ENCODE measurements at places on chromosomes 6 and 20.
A peak's percentile ranks its signal among the peaks of the same experiment; 100 is the strongest.

GRCh38 chr6:97092673-97093305 is 168.3 kb downstream of the KLHL32 start:
- DNase-seq, result no peak

DNA sequence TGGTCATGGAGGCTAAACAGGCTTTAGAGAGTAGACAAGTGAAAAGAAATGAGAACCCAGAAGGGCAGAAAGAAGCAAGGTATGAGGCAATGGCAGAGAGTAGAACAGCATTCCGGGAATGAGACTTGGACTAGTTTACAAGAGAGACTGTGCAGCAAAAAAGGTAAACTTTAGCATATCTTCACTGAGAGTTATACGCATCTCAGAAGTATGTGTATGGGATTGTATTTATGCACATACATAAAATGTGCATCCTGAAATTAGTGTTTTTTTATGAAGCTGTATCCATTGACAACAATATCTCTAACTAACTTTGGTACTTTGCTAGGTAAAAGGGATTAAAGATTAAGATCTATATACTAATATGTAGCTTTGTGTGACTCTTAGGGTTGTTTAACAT is 753.6 kb downstream of the BCKDHB start:
- DNase-seq, result no peak

DNA sequence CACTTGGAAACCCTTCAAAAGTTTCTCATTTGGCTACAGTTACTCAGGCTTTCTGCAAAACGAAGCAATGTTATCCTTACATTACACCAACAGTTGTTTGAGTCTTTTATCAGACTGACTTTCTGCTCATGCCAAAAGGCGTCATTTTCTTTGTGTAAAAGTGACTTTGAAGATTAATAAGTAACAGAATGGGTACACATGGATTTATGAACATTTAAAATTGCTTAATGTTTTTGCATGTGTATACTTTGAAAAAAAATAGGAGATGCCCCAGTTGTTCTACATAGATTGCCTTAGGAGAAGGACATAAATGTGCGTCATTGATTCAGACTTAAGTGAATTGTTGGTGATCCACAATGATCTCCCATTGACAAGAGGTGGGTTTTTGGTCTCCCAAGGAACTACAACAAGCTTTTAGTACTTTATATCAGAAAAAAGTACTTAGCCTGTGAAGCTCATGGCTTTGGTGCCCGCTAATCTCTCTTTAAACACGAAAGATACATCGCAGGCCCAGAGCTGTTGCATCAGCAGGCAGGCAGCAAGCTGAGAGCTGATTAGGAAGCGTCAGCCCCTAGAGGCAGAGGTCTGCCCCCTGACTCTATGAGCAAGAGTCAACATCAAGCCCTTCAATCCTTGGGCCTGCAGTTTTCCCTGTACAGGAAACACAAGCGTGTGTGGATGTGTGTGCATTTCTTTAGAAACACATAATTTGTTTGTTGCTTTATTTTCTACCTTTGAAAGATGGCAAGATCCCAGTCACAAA is 45.9 kb downstream of the SLC22A3 start:
- DNase-seq, result no peak

DNA sequence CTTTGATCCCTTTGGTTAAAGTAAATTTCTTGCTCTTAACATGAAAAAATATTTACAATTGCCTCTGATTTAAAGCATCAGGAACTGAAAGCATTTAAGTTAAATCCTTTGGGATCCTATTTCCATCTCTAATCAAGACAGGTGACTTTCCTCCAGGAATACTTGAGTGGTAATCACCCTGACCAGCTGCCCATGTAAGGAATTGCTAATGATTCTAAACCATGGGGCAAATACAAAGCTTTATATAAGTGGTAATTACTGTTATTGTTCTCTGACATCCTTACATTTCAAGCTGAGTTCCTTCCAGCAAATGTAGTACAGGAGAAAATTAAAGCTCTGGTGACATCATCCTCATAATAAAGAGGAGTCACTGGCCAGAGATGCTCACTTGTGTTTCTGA is 100.6 kb downstream of the CRYBG1 start:
- no peak for DNase-seq

DNA sequence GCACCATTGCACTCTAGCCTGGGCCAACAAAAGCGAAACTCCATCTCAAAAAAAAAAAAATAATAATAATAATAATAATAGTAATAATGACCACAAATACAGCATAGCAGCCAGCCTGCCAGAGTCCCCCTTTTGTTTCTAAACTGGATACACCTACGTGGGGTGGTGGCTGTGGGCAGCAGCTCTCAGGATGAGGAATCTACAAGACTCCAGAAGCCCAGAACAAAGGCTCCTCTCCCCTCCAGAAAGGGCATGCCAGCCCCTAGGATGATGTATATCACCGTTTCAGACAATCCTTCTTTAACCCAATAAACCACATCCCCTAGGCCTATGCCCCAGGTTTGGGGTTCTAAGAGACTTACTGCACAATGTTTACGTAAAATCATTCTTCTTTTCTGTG is 155.9 kb downstream of the QRSL1 start:
- no peak for DNase-seq

DNA sequence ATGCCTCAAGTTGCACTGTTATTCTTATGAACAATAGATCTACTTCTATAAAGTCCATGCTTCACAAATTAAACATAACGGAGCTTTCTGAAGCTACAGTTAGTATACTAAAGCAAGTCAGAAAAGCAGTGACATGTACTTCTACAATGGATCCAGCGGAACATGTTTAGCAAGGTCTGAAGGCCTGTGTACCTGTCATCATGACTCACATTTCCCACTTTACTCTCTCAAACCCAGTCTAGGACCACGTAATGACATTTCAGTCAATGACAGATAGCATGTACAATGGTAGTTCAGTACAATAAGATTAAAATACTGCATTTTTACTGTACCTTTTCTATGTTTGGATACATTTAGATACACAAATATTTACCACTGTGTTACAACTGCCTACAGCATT is 132.1 kb downstream of the MMS22L start:
- no peak for DNase-seq

- no peak for DNase-seq
These were observed 3.9 kb downstream of the OLIG3 start for GRCh38 chr6:137490006-137490905.

GRCh38 chr6:151232899-151233298 is 6.9 kb upstream of the AKAP12 start:
- no peak for DNase-seq

DNA sequence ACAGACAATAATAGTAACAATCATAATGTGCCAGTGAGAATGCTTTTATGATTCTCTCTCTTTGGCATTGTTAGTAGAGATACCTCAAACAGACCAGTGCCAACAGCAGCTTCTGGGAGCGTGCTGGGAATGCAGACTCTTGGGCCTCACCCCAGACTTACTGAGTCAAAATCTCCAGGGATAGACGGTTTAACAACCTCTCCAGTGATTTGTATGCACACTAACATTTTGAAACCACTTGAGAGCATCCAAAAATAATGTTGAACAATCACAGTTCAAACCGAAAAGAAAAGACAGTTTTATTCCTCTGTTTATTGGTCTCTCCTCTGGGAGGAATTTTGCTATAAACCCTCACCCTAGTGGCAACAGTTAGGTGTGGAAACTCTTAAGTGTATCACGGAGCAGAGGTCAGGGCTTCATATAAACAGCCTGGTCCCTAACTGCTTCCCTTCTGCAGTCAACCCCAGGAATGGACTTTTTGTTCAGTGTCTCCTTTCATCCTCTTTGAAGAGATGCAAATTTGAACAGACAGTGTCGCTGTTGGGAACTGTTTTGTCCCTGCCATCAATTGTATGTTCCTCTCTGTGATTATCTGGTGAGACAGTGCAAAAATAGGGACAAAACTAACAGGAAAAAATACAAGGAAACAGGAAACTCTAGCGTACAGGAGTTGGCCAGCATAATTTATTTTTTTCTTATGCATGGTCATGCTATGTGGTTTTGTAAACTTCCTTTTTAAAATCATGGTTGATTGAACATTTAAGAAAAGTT is 162.4 kb upstream of the BTBD3 start:
- DNase-seq, result no peak

GRCh38 chr6:64590965-64591675 is 955.5 kb downstream of the PHF3 start:
- DNase-seq, result no peak

GRCh38 chr20:51494241-51495110 is 48.0 kb downstream of the NFATC2 start:
- no peak for DNase-seq

- DNase-seq, result no peak
These were observed 622.3 kb upstream of the ARID1B start for GRCh38 chr6:156154896-156155295.

GRCh38 chr6:45513843-45514242 is 136.1 kb upstream of the SUPT3H start:
- DNase-seq, result no peak

GRCh38 chr20:23350904-23351838 is 580 bp downstream of the NXT1 start:
- DNase-seq, result peak; percentile 42

- DNase-seq, result no peak
These were observed 137.0 kb upstream of the STXBP5 start for GRCh38 chr6:147067184-147067583.

GRCh38 chr6:158782432-158783166 is 36.6 kb downstream of the EZR start:
- DNase-seq, result no peak

DNA sequence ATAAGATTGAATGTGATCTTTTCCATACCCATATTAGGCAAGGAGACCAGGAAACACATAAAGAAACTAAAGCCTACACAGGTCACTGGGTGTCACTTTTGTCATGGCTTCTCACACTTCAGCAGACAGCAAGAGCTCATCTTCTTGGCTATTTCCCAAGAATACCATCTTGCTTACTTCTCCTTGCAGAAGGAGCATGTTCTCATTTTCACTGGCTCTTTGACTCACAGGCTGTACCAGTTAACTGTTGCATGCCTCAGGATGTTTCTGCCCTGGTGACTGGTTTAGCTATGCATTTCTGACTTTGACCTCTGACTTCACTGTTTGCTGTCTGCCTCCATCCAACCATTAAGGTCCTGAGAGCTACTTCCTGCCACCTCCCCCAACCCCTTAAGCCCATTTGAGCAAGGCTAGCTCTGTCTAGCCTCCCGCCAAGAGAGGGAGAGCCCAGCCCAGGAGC is 40.3 kb upstream of the OGFRL1 start:
- DNase-seq, result no peak

DNA sequence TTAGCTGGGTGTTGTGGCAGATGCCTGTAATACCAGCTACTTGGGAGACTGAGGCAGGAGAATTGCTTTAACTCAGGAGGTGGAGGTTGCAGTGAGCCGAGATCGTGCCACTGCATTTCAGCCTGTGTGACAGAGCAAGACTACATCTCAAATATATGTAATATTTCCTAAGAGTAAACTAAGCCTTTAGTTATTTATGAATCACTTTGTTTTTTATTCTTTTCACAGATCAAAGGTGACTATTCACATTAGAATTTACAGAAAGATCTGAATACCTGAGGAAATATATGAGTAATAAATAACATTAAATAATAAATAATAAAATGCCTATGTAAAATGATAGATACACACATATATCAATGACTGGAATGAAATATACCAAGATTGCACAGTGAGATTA is 630.8 kb upstream of the IMPG1 start:
- DNase-seq, result no peak

- DNase-seq, result peak; percentile 47
These were observed 993 bp downstream of the STX16 start for GRCh38 chr20:58651946-58652605.

GRCh38 chr6:83127258-83127657 is 59.8 kb downstream of the DOP1A start:
- no peak for DNase-seq

- DNase-seq, result no peak
These were observed 6.3 kb upstream of the SMIM28 start for GRCh38 chr6:138371452-138371711.

DNA sequence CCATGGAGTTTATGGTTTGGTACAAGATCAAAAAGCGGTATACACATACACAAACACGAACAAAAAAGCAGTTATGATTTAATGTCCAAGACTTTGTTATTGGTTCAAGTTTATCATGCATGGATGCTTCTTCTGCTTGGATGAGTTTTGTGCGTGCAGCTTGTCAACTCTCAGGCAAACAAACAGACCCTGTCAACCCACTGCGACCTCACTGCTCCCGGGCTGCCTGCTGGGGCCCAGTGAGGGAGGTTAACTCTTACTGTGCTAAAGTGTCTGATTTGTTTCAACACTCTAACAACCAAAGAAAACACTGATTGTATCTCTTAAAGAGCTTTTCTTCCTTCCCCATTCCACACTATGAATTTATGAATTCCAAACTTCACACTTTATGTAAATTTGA is 26.8 kb upstream of the DDR1 start:
- no peak for DNase-seq

DNA sequence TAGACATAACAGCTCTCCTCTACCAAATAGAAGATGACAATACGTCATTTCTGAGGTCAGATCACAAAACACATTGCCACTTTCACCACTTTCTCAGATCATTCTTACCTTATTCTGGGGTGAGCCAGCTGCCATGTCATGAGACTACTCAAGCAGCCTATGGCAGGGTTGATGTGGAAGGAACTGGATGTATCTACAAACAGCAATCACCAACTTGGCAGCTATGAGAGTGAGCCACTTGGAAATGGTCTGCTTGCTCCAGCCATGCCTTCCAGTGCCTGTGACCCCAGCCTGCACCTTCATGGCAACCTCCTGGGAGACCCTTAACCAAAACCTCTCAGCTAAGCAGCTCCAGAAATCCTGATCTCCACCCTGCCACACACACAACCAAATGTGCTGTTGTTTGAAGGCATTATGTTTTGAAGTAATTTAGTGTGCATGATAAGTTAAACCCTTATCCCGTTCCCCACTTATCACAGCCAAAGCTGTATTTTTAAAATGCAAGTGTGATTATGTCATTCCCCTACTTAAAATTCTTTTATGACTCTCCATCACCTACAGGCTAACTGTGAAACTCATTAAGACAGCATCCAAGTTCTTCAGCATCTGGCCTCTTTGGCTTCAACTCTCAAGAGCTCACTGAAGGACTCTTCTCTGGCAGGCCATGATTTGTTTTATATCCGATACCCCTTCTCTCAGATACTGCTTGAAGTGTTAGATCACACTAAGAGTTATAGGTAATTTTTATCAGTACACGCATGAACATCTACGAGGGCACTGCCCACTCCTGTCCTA is 150.6 kb downstream of the LY86 start:
- no peak for DNase-seq

DNA sequence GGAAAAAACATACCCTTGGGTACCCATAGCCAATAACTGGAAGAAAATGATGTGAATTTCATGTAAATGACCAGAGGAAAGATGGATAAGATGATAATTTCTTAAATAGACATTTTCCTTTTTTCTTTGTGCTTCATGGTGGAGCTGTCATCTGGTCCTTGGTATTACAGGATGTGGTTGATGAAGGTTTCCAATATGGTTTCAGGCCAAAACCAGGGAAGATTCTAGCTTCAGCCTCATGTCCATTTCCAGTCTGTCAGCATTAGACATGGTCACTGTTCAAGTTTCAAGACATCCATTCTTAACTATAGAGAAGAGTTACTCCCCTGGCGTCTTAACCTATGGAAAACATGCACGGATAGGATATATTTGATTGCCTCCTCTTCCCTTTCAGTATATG is 63.6 kb downstream of the SSR1 start:
- no peak for DNase-seq
